Femur (tissue), 1 donor: ENCODE measurements at places on chromosomes 4 and X.
A peak's percentile ranks its signal among the peaks of the same experiment; 100 is the strongest.

DNA sequence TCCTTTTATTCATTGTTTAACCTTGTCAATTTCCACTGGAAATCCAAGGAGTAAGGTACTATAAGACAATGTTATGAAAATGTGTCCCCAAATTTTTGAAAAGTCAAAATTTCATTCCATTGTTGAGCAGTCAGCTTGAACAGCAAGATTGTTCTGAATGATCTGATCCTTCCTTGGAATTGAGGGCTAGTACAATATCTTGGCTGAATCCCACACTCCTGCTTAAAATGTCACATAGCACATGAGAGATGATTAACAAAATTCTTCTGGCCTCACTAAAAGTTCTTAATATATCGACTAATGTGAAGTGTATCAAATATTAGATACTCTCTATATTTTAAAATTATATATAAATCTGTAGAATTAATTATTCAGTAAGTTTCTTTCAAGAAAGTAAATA is 104.8 kb downstream of the ANK2 start:
- no peak for DNase-seq

- DNase-seq: peak; percentile 43
Observed at GRCh38 chrX:130523460-130524394, 121.9 kb downstream of the RBMX2 start.

GRCh38 chr4:124135409-124135813 is 577.1 kb downstream of the ANKRD50 start:
- DNase-seq: peak; percentile 27

DNA sequence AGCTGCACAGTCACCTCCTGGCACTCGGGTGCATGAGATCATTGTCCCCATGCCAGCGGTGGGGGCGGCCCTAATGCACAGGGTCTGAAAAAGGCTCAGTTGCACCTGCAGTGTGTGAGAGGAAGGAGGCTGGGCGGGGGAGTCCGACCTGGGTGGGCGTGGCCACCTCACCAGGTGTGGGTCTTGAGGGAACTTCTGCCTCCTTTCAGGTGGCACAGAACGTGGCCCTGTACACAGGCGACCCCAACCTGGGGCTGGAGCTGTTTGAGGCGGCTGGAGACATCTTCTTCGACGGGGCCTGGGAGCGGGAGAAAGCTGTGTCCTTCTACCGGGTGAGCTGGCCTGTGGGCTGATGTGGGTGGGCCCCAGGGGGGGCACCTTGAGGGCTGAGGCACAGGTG is 34.3 kb upstream of the HTRA3 start:
- no peak for DNase-seq

DNA sequence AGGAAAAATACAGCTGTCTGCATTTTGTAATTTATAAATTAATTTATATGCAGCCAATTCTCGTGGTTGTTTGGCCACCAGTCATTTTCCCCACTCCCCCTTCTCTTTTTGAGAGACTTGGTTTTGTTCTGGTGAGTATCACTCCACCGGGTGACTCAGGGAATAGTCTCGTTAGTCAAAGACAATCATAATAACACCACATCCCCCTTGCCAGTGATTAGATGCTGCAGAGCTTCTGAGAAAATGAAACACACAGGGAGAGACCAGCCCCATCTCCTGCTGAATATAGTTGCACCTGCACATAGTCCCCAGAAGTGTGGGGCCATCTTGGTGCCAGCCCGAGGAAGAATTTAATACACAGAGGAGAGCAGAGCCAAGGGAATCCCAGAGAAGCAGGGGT is 8.0 kb upstream of the FNIP2 start:
- DNase-seq: no peak
